ENCODE measurements at places on chromosomes 1 and 21.
A peak's percentile ranks its signal among the peaks of the same experiment; 100 is the strongest.

- DNase-seq = no peak
These were observed 94.1 kb downstream of the ADARB1 start for GRCh38 chr21:45168522-45168921.

DNA sequence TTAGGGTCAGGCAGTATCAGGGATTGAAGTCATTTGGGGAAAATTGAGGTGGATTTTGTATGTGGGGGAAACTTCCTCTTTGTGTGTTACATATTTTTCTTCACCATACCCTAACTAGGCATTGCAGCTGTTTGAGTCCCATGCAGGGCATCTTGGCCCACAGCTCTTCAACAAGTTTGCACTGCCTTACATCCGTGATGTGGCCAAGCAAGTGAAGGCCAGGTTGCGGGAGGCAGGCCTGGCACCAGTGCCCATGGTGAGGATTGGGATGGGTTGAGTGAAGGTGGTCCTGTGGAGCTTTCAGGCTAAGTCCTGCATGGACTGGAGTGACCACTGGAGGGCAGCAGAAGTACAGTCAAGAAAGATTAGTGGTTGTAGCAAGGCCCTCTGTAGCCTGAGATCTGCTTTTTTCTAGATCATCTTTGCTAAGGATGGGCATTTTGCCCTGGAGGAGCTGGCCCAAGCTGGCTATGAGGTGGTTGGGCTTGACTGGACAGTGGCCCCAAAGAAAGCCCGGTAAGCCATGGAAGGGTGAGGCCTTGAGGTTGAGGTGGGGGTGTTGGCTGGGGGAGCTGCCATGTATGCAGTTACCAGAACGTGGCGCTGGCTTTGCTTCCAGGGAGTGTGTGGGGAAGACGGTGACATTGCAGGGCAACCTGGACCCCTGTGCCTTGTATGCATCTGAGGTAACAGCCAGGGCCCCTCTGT lies 2.4 kb downstream of the UROD start:
- DNase-seq = peak; percentile 75

- no peak for DNase-seq
These were observed 68.4 kb upstream of the EDEM3 start for GRCh38 chr1:184823080-184823479.

GRCh38 chr1:8398677-8399076 lies 80.8 kb downstream of the SLC45A1 start:
- no peak for DNase-seq

- DNase-seq = no peak
These were observed 59.0 kb upstream of the RPL11 start for GRCh38 chr1:23632479-23633160.

DNA sequence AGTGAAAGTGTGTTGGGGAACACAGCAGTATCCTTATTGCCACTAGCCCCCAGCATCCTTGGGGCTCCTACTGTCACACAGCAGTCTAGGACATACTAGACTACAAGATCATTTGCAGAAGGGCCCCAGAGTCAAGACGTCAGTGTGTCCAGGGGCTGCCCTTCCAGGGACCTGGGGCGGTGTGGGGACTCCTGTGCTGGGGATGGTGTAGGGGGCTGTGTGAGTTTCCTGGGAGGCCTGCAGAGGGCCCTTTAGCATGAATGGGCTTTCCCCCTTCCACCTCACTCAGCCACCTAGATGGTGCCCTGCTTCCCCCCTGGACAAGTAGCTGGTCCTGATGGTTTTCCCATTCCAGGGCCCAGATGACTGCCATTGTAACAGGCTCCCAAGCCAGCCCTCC lies 17.5 kb upstream of the KIF21B start:
- no peak for DNase-seq

DNA sequence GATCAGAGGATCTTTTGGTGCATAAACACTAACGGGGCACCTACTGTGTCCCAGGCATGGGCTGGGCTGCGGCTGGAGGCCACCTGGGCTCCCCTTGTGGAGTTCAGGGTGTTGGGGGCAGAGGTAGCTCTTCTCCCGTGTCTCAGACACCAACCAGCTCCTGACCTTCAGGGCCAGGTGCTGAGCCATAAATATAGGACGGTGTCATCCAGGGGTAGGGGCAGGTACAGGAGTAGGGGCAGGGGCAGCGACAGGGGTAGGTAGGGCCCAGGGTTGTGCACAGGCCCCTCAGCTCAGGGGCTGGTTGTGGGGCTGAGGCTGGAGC lies 18.0 kb upstream of the LRRC3 start:
- no peak for DNase-seq

DNA sequence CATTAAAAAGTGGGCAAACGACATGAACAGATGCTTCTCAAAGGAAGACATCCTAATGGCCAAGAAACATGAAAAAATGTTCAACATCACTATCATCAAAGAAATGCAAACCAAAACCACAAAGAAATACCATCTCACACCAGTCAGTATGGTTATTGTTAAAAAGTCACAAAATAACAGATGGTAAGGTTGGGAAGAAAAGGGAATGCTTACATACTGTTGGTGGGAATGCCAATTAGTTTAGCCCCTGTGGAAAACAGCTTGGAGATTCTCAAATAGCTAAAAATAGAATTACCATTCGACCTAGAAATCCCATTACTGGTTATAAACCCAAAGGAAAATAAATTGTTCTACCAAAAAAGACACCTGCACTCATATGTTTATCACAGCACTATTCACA lies 369.4 kb downstream of the KCNH1 start:
- no peak for DNase-seq

Data from SW480 (cell line).